ENCODE measurements at places on chromosomes 1 and 21.
A peak's percentile ranks its signal among the peaks of the same experiment; 100 is the strongest.

DNA sequence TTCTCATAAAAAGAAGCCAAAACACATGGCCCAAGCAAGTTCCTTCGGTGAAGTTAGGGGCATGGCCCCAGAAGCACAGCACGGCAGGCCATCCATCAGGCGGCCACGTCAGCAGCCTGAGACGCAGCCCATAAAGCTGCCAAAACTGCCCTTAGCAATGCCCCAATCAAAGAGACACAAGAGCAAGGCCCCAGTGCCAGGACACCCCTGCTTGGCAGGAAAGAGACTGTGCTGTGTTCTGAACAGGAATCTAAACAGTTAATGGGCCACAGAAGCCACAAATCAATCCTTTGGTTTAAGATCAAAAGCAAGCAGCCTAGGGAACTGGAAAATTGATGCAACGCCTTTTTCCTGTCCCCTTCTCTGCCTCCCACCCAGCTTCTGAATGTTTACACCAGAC, 497.0 kb upstream of the USP24 start:
- DNase-seq, result no peak

GRCh38 chr1:232900818-232901217, 49.6 kb upstream of the NTPCR start:
- no peak for DNase-seq

GRCh38 chr21:37619464-37619974, 252.9 kb downstream of the DYRK1A start:
- DNase-seq, result no peak

- no peak for DNase-seq
These were observed 44.8 kb upstream of the ATP2B4 start for GRCh38 chr1:203581841-203582240.

DNA sequence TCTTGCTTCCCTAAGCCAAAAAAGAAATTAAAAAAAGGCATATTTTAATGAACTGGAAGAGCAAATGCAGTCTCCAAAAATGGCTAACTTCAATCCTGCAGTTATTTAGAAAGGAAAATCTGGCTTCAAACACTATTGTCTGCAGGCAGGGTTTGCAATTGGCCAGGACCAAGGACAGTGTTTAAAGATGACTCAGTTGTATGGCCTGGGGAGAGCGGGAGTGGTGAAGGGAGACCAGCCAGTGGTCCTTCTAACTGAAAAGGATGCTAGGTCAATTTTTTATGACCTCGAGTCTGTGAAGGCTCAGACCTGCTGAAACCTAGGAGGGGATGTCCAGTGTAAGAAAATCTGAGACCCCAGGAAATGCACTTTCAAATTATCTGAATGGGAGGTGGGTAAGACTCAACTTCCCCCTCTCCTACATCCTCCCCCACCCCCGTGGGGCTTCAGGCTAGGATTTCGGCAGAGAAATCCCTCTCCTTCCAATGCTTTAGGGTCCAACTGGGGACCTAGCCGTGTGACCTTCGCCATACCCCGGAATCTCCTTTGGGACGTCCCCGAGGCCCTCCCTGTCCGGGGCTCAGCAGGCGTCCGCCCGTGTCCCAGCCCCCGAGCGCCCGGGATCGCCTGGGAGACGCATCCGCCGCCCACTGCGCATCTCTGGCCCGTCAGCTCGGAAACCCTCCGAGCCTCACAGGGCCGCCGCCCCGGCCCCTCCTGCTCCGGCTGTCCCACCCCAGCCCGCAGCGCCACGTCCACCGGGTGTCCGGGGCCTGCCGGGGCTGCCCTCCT, 602 bp upstream of the RIMKLA start:
- peak; percentile 80 for DNase-seq

DNA sequence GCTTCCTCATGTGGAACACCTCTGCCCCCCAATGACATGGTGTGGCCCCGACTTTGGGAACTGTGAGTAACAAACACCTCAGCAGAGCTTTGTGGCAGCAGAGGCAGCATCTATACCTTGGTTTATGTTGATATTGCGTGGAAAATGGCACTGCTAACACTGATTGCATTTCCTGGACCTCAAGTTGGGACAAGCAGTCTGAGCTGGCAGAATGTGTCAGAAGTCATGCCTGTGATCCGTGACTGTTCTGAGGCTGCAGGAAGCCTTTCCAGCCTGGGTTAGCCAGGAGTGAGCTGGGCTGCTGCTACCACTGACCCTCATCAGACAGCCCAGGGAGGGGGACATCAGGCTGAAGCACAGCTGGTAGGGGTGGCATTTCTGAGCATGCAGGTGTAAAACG, 268.5 kb downstream of the KCNJ6 start:
- no peak for DNase-seq

GRCh38 chr21:21907271-21907670, 909.1 kb downstream of the NCAM2 start:
- no peak for DNase-seq

DNA sequence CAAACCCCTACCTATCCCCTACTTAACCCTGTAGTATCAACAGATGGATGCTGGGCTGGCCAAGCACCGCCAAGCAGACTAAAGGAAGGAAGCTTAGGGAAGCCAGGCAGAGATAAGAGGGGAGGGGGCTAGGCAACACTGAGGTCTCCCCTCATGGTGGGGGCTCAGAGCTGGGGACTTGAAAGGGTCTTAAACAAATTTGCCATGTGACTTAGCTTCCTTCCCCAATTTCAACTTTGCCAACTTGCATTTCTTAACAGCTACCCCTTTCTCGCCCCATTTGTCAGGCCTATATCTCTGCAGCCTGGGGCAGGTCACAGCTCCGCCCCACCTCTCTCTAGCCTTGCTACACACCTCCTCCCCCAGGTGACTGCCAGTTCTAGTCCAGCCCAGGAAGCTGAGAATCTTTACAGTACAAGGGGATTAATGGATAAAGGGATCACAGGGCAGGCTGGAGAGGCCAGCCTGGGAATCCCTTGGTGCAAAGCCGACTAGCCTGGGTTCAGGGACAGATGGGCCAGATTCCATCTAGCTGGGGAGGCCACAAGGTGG, 3.4 kb downstream of the KIF21B start:
- DNase-seq, result peak; percentile 98

- DNase-seq, result no peak
These were observed 275.5 kb upstream of the FMN2 start for GRCh38 chr1:239816081-239816782.

GRCh38 chr1:108537976-108538375, 21.9 kb upstream of the EEIG2 start:
- no peak for DNase-seq

- no peak for DNase-seq
These were observed 43.8 kb downstream of the C1orf198 start for GRCh38 chr1:230824551-230824918.

Data from NCI-H82 (cell line).